ENCODE measurements at places on chromosomes 5 and 9.

DNA sequence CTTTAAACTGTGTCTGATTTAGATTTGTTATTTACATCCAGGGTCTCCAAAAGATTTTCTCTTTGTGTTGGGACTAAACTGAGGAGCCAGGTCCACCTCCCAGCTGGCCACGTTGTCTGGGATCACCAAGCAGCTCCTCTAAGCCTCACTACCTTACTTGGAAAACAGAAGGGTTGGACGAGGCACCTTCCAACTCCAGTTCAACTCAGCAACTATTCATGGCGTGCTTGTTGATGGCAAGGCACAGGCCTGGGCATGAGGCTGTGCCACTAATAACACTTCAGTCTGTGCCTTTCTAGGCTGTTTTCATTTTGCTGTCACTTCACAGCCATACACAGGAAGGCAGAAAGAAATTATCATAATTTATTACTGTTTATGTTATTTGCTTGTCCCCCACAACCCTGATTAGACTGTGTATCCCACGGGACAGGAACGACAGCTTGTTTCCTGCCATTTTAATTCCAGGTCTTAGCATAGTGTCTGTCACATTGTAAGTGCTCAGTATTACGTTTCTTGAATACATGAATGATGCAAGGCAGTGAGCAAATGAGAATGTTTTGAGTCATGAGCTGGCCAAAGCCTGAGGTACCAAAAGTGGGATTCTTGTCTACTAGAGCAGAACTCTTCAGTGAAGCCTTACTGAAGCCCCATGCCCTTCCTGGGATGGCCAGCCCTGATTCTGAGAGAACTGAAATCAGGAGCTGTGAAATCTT lies 125.8 kb downstream of the GALNT10 start:
- DNase-seq: no peak

DNA sequence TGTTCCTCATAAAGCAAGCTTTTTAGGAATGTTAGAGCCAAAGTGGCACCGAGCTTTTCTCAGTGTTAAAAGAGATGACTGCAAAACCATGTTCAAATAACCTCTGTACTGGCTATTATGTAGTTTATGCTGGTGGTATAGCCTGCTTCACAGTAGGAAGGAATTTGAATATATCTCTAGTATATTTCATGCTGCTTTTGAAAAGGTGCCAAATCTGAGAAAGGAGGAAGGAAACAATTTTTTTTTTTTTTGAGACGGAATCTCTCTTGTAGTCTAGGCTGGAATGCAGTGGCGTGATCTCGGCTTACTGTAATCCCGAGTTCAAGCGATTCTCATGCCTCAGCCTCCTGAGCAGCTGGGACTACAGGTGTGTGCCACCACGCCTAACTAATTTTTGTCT lies 13.5 kb downstream of the CREBRF start:
- DNase-seq: no peak

DNA sequence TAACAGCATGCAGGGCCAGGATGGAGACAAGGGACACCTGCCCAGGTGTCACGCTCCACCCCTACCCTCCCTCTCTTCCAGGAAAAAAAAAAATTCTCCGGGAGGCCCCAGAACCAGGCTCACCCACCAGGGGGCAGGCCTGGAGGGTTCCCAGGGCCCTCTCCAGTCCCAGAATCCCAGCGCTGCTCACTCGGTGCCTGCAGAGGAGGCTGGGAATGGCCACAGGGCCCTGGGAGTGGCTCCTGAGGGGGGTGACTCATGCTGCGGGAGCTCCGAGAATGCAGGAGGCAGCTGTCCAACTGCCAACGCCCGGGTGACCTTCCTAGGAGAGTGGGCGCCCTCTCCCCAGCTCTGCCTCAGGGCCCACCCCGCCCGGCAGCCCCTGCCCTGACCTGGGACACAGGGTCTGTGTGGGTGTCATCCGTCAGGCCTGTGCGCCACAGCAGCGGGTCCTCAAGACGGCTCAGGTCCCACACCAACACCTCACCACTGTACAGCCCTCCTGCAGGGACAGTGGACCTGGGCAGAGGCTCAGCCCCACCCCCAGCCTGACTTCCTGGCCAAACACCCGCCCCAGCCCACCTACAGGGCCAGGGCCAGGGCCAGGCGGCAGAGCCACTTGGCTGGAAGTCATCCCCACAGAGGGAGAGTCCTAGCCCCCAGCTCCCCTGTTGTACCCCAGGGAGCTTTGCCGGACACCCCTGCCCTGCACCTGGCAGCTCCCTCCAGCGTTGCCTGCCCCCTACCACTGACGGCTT lies 21.2 kb downstream of the DYNC2I2 start:
- DNase-seq: no peak

GRCh38 chr5:68224509-68225187 lies 9.1 kb downstream of the PIK3R1 start:
- no peak for DNase-seq

GRCh38 chr5:108588323-108588722 lies 159.4 kb upstream of the FER start:
- DNase-seq: no peak

- DNase-seq: no peak
Observed at GRCh38 chr5:157469687-157470086, 9.7 kb downstream of the NIPAL4 start.

DNA sequence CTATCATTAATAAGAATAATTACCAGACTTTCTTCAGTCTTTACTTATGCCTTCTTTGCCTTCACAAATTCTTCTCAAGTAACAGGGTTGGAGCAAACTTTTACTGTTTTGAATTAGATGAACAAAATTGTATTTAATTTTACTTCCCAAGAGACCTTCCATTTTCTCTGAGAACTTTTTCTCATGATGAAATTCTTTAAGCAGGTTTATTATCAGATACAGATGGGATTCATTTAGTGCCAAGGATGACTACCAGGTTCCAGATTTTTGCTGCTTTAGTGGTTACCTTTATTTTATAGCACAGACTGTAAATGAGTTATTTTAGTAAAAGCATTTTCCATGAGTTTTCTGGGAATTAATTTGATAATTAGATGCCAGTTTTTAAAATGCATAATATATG lies 125.1 kb downstream of the GDNF start:
- DNase-seq: no peak

GRCh38 chr5:111532886-111533582 lies 20.7 kb upstream of the STARD4 start:
- no peak for DNase-seq

- no peak for DNase-seq
Observed at GRCh38 chr5:16773991-16774390, 157.2 kb upstream of the RETREG1 start.

DNA sequence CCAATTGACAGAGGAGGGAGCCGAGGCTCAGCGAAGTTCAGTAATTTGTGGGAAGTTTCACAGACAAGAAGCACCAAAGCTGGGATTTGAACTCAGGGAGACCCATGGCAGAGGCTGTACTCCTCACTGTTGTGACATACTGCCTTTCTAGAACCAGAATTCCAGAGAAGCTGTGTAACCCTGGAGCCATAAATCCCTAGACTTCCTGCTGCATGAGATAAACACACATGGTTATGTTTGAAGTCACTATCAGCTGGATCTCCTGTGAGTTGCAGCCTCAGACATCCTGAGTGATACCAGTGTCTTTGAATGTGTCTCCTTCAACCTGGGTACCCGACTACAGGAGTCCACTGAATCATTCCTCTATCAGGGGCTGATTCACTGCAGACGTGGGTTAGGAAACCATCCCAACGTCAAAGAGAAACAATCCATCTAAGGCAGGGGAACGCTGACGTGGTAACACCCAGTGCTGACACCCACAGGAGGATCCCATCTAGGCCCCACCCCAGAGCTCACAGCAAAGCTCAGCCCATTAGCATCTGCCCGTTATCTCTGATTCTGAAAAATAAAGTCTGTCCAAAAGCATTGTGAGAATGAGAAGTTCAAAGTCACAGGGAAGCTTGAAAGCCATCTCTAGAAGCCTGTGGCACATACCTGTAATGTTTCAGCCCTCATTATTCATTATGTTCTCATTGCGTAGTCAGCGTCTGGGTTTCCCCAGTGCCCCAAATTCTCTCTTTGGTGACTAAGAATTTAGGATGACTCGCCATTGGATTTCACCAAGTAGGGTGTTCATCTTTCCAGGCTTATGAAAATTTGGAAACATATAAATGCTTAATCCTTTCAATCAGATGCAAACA lies 36.3 kb upstream of the BASP1 start:
- DNase-seq: no peak

DNA sequence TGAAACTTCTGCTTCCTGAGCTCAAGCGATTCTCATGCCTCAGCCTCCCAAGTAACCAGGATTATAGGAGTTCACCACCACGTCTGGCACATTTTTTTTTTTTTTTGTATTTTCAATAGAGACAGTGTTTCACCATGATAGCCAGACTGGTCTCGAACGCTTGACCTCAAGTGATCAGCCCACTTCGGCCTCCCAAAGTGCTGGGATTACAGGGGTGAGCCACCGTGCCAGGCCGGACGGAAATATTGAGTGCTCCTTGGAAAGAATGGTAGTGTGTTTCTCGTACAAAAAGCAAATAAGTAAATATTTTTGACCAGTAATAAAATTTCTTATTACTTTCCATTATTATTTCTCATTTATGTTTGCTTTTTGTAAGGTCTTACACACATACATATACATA lies 1307.9 kb upstream of the CDH6 start:
- DNase-seq: no peak

GRCh38 chr5:54956922-54957321 lies 28.5 kb downstream of the ESM1 start:
- DNase-seq: no peak

- DNase-seq: no peak
Observed at GRCh38 chr9:98254228-98255060, 1.0 kb downstream of the TBC1D2 start.

DNA sequence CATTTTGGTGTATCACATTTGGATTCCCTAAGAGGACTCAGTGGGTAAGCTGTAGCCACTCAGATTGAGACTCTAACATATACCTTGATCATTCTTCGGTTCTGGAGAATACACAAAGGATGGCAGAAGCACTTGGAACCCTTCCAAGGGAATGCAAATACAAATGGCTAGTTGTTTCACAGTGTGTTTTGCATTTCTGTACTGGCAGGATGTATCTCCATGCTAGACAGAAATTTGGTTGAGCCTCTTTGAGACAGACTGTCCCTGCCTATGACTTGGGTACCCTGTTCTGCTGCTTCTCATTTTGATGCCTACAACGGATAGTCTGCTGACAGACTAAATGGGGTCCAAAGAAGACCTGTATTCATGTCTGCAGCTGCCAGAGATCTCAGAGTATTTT lies 273.5 kb downstream of the TMEM38B start:
- no peak for DNase-seq

- DNase-seq: no peak
Observed at GRCh38 chr5:107294211-107294550, 376.6 kb downstream of the EFNA5 start.

GRCh38 chr5:174384509-174384947 lies 339.0 kb downstream of the NSG2 start:
- no peak for DNase-seq

GRCh38 chr5:169431386-169431785 lies 130.4 kb upstream of the SLIT3 start:
- DNase-seq: no peak

DNA sequence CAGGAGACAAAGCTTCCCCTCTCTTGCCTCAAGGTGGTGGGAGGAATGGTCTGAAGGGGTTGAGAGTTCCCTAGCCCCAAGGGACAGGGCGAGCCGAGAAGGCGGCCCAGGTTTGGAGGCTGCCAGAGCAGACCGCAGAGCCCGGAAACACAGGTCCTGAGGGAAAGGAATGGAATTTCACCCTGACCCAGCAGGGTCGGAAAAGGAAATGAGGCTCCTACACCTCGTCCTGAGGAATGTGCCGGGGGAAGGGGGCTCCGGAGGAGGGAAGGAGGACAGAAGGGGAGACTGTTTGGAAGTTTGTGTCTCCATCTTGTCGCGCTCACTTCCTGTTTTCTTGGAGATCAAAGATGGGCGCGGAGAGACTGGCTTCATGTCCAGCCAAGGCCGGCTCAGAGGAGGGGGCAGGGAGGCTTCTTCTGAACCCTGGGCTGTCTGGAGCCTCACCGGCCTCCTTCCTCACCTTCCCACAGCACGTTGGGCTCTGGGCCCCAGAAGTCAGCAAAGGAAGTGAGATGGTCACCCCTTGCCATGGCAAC lies 9.6 kb downstream of the ENG start:
- no peak for DNase-seq

DNA sequence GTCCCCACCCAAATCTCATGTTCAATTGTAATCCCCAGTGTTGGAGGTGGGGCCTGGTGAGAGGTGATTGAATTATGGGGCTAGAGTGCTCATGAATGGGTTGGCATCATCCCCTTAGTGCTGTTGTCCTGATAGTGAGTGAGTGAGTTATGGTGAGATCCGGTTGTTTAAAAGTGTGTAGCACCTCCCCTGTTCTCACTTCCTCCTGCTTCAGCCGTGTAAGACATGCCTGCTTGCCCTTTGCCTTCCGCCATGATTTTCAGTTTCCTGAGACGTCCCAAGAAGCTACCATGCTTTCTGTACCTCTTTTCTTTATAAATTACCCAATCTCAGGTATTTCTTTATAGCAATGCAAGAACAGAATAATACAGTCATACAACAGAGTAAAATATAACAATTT lies 742 bp upstream of the LECT2 start:
- no peak for DNase-seq

- DNase-seq: no peak
Observed at GRCh38 chr5:67416986-67417385, 220.4 kb upstream of the CD180 start.

DNA sequence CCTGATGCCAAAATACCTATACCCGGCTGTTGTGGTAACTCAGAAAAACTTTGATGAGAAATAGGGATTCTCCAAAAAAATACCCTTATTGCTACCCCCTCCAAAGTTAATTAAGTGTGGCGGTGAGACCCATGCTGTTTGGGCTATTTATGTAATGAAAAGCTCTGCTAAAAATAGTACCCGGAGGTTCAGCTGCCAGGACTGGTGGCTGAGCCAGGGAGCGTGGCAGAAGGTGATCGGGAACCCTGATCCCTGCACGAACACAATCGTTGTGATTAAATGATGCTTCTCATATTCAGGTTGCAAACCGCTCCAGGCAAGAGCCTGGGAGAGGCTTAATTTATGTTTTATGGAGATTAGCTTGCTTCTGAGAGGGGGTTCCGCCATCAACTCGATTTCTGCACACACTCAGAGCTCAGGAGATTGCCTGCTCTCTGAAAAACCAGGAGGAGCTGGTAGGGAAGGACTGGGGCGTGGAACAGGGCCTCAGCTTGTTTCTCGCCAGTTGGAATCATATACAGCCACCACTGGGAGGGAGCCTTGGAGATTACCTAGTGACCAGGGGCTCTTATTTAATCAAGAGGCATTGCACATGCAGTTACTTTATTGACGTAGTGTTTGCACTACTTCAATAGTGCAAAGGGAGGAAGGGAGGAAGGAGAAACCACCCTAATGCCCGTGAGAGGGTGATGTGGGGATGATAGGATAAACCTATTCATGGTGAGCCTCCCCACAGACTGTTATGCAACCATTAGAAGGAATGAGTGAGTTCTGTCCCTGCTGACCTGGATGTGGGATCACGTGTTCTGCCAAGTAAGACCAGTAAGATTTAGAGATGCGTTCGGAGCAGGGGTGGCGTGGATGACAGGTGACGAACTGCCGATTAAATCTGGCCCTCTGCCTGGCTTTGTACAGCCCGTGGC lies 23.4 kb downstream of the HRH2 start:
- no peak for DNase-seq

DNA sequence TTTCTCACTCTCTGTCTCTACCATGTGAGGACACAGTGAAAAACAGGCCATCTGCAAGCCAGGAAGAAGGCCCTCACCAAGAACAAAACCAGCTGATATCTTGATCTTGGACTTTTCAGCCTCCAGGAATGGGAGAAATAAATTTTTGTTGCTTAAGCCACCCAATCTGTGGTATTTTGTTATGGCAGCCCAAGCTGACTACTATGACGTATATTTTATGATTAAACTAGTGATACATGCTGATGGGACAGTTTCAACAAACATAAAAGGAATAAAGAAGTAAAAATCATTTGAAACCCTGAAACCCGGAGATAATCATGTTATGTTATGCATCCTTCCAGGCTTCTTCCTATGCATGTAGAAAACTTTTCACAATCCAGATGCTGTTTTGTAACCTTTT lies 71.5 kb upstream of the ERBIN start:
- DNase-seq: no peak
